Mammary epithelial cell (primary cell): ENCODE measurements at places on chromosomes 16 and 17. TPM values are rescaled to one million over a fixed set of nuclear protein-coding genes. Genes with fewer than 3 reads are reported as not detected.

Gene LRRC36
- total RNA-seq: not detected in 2 replicates

Gene MYH2
- total RNA-seq: not detected in 2 replicates

Gene CDR2L
- total RNA-seq: 38.5 TPM

Gene BICDL2
- total RNA-seq: 1.9 and 3.8 TPM in 2 replicates

Gene ZACN
- not detected for total RNA-seq

Gene PLA2G10
- total RNA-seq: 1.0 TPM

Gene KIF18B
- under 0.01 TPM for total RNA-seq

Gene MEIOC
- 0.13 TPM in 1 of 2 replicates, not detected in the other for total RNA-seq

Gene SMIM5
- not detected for total RNA-seq

Gene DNAAF8
- total RNA-seq: 0.17 TPM

Gene SPNS2
- total RNA-seq: 0.67 TPM

Gene ZSCAN10
- total RNA-seq: not detected

Gene HSF4
- 19.9 and 24.9 TPM in 2 replicates for total RNA-seq

Gene KRT37
- total RNA-seq: not detected in 2 replicates

Gene KRT14
- total RNA-seq: 4,602 TPM

Gene KRT32
- not detected for total RNA-seq
